Esophagus mucosa (tissue), 1 donor: ENCODE measurements at places on chromosomes 4 and X. TPM values are rescaled to one million over a fixed set of nuclear protein-coding genes. Genes with fewer than 3 reads are reported as not detected.

ATP1B4 gene
- not detected for total RNA-seq

MAGEC2 gene
- total RNA-seq: not detected

IGFBP7 gene
- total RNA-seq: 40.9 TPM

MUC7 gene
- total RNA-seq: not detected

RAB33A gene
- total RNA-seq: 0.20 TPM

KIT gene
- 5.0 TPM for total RNA-seq

CAMK2D gene
- 48.9 TPM for total RNA-seq

FMR1NB gene
- not detected for total RNA-seq

CXCL3 gene
- total RNA-seq: 0.28 TPM

CNGA1 gene
- total RNA-seq: 7.2 TPM

VGLL1 gene
- total RNA-seq: 0.36 TPM

DOK7 gene
- 0.36 TPM for total RNA-seq

BMPR1B gene
- total RNA-seq: 0.24 TPM

HDX gene
- total RNA-seq: 0.48 TPM

CXCL10 gene
- total RNA-seq: 0.32 TPM

PAGE5 gene
- not detected for total RNA-seq

SOX3 gene
- total RNA-seq: not detected

ATXN3L gene
- not detected for total RNA-seq
